Stimulated activated CD8-positive, alpha-beta memory T cell treated with anti-CD3 and anti-CD28 coated beads, Interleukin-7, amount 100 ng/mL, for 48 hours (primary cell): ENCODE measurements at places on chromosomes 11 and 22.
A peak's percentile ranks its signal among the peaks of the same experiment; 100 is the strongest.

DNA sequence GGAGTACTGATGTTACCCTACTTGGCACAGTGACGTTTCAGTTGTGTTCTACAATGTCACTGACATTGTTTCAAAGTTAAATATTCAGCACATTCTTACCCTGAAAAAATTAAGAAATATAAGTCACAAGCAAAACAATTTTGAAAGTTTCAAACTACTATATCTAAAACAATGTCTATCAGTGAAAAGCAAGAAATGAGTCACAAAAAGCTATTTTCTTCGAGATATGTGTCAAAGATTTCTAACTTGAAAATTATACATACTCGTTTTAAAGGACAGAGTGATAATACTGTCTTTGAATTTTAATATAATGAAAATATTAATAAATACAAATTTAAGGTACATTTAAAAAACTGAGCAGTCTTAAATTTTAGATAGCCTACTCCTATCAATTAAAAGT lies 42.9 kb downstream of the RDX start:
- DNase-seq, result no peak

GRCh38 chr22:46797355-46797754 lies 34.9 kb downstream of the TBC1D22A start:
- no peak for DNase-seq

GRCh38 chr22:37492428-37493344 lies 6.5 kb upstream of the MFNG start:
- peak; percentile 6 for DNase-seq

DNA sequence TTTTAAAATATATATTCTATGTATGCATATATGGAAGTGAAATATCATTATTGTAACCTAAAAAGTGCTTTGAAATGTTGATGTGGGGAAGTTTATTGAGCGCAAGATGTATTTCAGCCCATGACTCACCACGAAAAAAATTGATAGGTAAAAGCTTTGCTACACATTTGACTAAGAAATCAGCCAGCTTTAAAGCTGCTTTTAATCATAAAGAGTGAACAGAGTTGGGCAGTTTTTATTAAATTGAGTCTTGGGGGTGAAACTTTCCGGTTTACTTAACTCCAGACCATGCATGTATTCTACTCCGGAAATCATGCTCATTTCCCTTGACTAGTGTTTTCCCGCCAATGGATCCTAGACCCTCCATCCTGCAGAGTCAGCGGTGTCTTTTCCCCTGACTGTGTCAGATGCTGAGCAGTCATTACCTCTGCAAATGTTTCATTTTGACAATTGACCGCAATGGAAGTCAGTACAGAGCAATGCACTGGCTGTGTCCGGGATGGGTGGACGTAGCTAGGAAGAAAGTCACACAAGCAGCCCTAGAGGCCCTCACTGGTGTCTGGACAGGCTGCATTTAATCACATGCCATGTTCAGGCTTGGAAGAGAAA lies 47.2 kb upstream of the MPEG1 start:
- no peak for DNase-seq

DNA sequence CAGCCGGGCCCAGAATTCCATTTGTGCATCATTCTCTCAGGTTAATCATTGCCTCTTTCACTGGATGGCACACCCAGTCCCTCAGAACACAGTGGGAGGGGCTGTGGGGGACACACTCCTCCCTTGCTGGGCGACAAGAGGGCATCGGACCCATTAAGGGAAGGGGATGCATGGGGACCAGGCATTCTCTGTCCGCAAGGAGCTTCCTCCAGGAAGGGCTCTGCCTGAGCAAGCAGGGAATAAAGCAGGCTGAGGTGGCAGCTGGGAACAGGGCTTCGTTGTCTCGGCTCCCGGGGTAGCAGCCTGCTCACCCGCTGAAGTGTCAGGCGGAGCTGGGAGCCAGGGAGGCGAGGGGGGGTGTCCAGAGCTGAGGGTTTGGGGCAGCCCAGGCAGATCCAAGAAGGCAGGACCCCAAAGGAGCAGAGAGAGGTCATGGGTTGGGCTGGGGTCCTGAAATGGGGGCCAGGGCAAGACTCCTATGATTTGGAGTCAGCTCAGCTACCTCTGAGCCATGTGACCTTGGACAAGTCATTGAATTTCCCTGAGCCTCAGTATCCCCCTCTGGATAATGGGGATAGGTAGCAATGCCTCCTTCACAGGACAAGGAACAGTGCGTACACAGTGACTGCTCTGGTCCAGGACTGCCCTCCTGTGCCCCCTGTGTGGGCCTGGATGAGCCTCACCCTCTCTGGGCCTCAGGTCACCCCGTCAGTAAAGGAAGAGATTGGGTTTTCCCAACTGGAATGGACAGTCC lies 1.4 kb downstream of the GAL3ST1 start:
- no peak for DNase-seq

- no peak for DNase-seq
Observed at GRCh38 chr11:60825790-60826189, 16.1 kb upstream of the CCDC86 start.

DNA sequence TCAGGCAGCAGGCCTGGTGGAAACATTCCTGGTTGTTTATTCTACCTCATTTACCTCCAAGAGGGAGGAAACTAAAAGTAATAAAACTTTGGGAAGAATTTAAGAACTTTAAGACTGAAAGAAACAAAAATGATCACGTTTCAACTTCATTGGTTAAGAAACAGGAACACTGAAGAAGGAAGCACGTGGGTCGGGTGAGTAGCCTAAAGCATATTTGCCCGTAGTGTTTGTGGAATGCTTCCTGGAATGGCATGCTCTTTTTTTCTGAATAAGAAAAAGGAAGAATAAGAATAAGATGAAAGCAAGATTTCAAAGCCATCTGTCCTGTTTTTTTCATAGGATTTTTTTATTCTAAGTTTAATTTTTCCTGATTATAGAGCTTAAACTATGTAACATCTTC lies 83.1 kb downstream of the WNT11 start:
- DNase-seq, result no peak

DNA sequence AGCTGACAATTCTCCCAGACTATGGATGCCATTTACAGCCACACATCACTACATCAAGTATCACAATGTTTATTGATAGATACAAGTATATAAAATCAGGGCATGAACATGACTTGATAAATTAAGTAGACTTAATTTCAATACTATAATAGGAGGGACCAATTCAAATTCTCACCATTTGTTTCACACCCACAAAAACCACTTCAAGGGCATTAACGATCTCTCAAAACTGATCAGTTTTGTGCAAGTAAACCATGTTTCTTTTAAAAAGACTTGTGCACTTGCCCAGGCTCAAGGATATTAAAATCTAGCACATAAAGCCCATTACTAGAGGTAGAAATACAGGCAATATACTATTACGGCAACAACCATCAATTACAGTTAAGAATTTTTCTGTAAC lies 11.7 kb downstream of the EIF4G2 start:
- no peak for DNase-seq

- DNase-seq, result no peak
Observed at GRCh38 chr11:75380716-75381420, 18.4 kb upstream of the RPS3 start.

DNA sequence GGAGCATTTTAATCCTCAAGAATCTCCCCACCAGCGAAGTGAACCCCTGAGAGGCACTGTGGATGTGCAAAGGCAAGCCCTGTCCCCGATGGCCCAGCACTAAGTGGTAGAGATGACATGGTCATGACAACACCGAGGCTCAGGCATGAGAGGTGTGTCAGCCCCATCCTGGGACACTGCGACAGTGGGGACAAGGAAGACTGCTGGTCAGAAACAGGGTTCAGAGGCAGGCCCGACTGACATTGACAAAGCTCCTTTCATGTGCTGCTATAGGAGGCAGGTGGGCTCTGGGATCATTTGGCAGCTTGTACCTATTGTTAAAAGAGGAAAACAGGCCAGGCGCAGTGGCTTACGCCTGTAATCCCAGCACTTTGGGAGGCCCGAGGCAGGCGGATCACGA lies 54.3 kb upstream of the MYEOV start:
- DNase-seq, result no peak

DNA sequence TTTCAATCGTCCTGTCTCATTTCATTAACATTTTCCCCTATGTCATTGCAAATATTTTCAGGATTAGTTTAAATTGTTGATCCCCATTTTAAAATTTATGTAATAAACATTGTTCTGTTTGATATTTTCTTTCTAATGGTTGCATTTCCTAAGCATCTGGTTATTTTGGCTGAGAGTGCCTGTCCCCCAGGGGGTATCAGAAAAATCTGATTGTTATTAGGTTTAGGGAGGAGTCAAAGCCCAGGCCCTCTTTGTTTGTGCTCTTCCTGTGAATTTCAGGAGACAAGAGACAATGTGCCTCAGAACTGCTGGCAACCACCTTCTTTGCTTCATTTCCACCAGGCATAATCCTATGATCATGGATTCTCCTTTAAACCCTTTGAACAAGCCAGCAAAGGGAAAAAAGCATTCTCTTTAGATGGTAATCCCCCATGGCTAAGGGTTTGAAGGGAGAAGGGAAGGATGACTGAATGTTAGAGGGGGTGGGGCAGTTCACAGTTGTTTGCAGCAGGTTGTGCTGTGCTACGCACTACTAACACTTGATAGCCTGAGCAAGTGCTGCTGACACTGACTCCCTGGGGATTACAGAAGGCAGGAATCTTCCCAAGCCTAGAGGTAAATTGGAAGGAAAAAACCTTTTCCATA lies 462.4 kb upstream of the LRRC4C start:
- DNase-seq, result no peak

DNA sequence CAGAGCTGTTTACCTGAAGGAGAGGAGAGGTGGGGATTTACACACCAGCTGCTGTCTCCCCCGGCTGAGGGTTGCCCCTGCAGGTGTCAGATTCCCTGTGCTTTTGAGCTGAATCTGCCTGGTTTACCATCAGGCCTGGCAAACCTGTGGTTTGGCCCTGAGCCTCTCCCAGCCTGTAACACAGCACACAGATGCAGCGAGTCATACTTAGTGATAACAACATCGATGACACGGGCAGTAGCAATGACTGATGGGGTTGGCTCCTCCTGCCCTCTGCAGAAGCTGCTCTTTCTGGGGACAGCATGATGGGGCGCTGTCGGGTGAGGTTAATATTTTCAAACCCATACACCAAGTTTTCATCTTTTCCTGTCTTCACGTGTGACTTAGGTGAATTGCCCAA lies 380.0 kb upstream of the B3GAT1 start:
- DNase-seq, result no peak

DNA sequence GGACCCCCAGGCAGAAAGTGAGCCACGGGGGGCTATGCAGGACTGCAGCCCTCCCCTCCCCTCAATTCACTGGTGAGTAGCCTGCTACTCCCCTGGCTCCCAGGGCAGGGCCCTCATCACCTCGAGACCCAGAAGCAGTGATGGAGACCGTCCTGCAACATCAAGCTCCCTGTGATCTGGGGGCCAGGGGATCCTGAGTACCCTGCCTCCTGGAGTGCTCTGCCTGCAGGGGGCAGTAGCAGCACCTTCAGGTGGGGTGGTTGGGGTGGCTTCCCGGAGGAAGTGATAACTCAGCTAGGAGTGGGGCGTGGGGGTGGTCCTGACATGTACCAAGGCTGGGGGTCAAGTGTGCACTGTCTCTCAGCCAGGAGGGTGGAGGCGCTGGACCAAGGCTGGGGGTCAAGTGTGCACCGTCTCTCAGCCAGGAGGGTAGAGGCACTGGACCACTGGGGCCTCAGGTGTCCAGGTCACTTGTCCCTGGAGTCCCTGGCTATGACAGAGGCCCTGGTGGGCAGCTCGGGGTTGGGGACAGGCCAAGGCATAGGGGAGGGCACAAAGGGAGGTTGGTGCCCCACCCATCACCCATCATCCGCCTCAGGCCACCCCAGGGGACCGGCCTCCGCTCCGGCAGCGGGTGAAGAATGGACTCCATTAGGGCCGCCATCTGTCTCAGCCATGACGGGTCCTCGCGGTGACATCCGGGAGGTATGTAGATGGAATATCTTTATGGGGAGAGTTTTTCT lies 9.4 kb downstream of the RTN4R start:
- DNase-seq, result no peak

GRCh38 chr11:132200353-132200936 lies 830.0 kb downstream of the NTM start:
- no peak for DNase-seq

DNA sequence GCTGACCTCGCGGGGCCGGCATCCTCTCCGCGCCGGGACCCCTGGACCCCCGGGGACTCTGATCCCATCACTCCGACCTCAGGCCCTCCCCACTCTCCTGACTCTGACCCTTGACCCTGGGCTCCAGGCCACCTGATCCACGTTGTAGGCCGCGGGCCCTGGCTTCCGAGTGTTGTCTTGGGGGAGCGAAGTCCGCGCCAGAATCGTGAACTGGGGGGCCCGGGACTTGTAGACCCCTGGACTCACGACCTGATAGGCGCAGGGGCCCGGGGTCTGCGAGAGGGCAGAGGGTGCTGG lies 716 bp upstream of the TYMP start:
- DNase-seq, result no peak

DNA sequence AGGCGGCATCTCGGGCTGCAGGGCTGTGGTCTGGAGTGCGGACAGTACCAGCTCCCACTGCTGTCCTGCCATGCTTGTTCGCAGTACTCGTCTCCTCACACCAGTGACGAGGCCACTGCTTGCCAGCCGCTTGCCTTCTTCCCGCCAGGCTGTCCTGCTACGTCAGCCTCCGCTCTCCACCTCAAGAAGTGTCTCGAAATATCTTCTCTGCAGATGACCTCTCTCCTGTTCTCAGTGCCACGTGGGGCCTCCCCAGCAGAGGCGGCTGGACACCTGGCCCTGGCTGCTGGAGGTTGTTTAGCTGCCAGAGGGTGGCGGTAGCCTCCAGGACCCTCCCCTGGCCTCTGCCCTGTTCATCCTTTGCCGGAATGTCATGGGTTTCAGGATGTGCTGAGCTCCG lies 3.1 kb upstream of the CCDC188 start:
- DNase-seq, result no peak

- no peak for DNase-seq
Observed at GRCh38 chr11:84289381-84289906, 1003.3 kb upstream of the CCDC90B start.

DNA sequence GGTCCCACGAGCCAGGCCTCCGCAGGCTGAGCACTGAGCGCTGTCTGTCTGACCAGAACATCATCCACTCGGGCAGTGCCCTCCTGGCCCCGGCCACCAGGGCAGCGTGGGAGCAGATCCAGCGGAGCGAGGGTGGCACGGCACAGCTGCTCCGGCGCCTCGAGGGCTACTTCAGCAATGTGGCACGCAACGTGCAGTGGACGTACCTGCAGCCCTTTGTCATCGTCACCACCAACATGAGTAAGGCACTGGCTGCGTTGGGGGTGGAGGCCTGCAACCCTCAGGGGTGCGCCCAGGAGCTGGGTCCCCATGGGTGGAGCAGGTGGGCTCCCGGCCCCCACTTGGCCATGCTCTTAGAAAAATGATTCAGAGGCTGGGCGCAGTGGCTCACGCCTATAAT lies 49.7 kb upstream of the PRODH start:
- no peak for DNase-seq
